Progenitor cell of endocrine pancreas (in vitro differentiated cells): ENCODE measurements at places on chromosomes 12 and 14. TPM values are rescaled to one million over a fixed set of nuclear protein-coding genes. Genes with fewer than 3 reads are reported as not detected.

RNASE9 gene
- not detected in 2 replicates for total RNA-seq

SALL2 gene
- total RNA-seq = 83.5 and 89.2 TPM in 2 replicates

POTEM gene
- not detected in 2 replicates for total RNA-seq

CLEC2D gene
- total RNA-seq = 23.5 and 31.0 TPM in 2 replicates

GPR137C gene
- total RNA-seq = 8.7 and 10.1 TPM in 2 replicates

OTX2 gene
- 0.27 TPM in 1 of 2 replicates, not detected in the other for total RNA-seq

KITLG gene
- total RNA-seq = 9.1 and 11.5 TPM in 2 replicates

GRCh38 chr14:105861985-105862465, 335.6 kb downstream of the TMEM121 start:
- no peaks in the 10 kb centered on the region for H3K4me1 ChIP-seq
- H3K4me3 ChIP-seq = no peak overlapping the region
- DNase-seq = no peak
- H3K36me3 ChIP-seq = no peaks in the 10 kb centered on the region

DNA sequence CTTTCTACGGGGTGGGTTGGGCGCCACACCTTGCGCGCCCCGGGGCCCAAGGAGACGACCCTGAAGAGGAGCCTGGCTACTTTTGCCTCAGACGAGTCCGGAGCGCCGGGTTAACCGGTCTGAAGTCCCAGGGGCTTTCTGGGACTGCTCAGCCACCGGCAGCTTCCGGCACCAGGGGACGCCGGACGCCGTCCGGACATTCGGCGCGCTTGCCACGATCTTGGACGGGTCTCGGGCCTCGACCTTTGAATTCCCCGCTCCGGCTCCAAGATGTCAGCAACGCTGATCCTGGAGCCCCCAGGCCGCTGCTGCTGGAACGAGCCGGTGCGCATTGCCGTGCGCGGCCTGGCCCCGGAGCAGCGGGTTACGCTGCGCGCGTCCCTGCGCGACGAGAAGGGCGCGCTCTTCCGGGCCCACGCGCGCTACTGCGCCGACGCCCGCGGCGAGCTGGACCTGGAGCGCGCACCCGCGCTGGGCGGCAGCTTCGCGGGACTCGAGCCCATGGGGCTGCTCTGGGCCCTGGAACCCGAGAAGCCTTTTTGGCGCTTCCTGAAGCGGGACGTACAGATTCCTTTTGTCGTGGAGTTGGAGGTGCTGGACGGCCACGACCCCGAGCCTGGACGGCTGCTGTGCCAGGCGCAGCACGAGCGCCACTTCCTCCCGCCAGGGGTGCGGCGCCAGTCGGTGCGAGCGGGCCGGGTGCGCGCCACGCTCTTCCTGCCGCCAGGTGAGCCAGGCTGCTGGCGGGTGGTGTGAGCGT, at the start of gene ACOT4:
ACOT4 (plus strand) TSS at position 184 of the 760 bp plus-strand sequence; CDS start at position 271, 87 bp downstream.
- peaks cover 4% of the 10 kb centered on the region for H3K27me3 ChIP-seq
- peak within 1 kb of the TSS; percentile 74 for H3K27ac ChIP-seq
- H3K4me3 ChIP-seq = peak within 1 kb of the TSS; percentile 68
- peak; percentile 27 for DNase-seq
- no peaks in the 10 kb centered on the region for H3K36me3 ChIP-seq

- H3K27me3 ChIP-seq = peaks cover 78% of the 10 kb centered on the region
- DNase-seq = no peak
- H3K27ac ChIP-seq = no peak overlapping the region
- peaks cover 9% of the 10 kb centered on the region for H3K4me1 ChIP-seq
- no peaks in the 10 kb centered on the region for H3K36me3 ChIP-seq
These were observed 2.8 kb upstream of the MDGA2 start for GRCh38 chr14:47678157-47678556.

DNA sequence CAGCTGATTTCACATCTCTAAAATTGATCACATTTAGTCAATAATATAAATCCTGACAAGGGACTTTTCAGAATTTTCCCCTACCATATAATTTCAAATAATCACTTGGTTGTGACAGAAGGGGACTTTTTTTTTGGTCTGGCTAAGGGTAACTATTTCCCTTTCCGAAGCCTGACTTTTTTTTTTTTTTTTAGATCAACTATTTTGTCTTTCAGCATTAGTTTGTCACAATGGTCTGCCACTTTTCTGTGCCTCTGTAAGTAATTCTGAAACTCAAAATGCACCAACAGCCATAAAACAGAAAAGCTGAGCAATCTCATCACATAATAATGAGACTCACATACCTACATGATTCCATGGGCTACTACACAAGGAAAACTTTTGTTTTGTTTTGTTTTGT, 266.4 kb downstream of the SSPN start:
- DNase-seq = no peak
- H3K27ac ChIP-seq = no peak overlapping the region
- H3K4me1 ChIP-seq = no peaks in the 10 kb centered on the region

DNA sequence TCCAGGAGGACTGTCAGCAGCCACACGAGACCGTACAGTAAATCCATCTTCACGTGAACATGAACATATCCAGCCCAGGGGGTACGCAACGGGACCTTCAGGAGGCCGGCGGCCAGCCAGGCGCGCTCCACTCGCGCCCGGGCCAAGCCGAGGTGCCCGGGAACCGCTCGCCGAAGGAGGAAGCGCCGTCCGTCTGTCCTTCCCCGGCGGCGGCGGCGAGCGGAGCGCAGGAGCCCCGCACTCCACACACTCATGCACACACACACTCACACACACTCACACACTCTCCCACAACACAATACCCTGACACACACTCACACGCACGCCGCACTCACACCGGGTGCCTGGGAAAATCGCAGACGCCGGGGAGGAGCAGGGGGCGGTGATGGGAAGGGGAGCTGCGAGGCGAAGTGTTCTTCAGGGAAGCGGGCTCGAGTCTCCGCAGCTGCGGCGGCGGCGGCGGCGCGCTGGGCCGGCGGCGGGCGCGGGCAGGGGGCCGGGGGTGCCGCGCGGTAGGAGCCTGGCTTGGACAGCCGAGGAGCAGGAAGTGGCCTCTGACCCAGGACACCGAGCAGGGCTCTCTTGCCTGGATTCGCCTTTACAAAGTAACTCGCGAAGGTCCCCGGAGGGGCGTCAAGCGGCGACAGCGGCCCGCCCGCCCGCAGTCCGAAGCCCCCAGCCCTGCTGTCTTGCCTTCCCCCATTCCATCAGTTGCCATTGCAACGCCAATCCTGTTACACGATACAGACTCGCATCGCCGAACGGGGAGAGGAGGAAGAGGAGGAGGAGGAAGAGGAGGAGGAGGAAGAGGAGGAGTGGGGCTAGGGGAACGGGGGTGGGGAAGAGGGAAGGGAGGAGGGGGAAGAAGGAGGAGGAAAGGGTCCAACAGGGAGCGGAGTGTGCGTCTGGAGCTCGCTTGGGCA, 601 bp downstream of the MDGA2 start:
- H3K36me3 ChIP-seq = no peaks in the 10 kb centered on the region
- peaks cover 94% of the 10 kb centered on the region for H3K27me3 ChIP-seq
- H3K27ac ChIP-seq = no peak overlapping the region
- H3K4me3 ChIP-seq = peak overlapping the region; percentile 77
- no peak for DNase-seq
- H3K4me1 ChIP-seq = peaks cover 9% of the 10 kb centered on the region

GRCh38 chr12:53747095-53747494, 4.7 kb downstream of the CISTR start:
- peaks cover 42% of the 10 kb centered on the region for H3K27me3 ChIP-seq
- no peak overlapping the region for H3K27ac ChIP-seq
- peaks cover 5% of the 10 kb centered on the region for H3K4me1 ChIP-seq
- no peaks in the 10 kb centered on the region for H3K36me3 ChIP-seq

DNA sequence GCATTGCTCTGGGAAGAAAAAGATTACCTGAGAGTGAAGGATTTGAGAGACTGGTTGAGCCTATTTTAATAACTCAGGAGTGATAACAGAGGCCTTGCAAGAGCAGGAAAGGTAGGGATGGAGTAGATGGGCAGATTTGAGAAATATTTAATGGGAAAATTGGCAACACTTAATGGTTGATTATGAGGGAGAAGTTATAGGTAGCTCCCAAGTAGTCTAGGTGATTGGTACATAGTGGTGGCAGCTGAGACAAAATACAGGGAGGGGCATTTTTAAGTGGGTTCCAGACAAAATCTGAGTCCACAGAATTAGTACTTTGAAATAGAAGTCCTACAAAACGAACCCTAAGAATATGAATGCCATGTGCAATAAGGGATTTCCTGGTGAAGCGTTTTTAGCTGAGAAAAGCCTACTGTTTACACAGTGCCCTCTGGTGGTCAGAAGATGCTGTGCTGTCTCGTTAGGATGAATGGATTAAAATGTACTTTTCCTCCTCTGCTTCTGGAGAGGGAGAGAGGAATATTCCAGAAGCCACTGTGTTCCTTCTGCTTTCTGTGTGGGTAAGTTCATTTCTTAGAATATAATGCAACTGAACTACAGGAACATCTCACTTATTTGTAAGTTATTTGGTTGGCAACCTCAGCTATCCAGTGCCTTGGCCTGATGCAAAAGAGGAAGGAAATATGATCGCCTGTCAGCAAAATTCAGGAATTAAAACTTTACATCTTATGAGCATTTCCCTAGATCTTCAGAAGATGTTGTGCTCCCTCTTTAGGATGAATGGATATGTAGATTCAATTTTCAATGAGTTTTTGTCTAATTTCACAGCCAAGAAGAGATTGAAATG, 6.5 kb downstream of the ZBTB1 start:
- H3K27ac ChIP-seq = no peak overlapping the region
- DNase-seq = peak; percentile 37
- no peaks in the 10 kb centered on the region for H3K36me3 ChIP-seq
- H3K4me3 ChIP-seq = no peak overlapping the region
- H3K27me3 ChIP-seq = no peaks in the 10 kb centered on the region
- peaks cover 20% of the 10 kb centered on the region for H3K4me1 ChIP-seq

- no peak overlapping the region for H3K4me3 ChIP-seq
- H3K27ac ChIP-seq = no peak overlapping the region
- H3K36me3 ChIP-seq = peaks cover 2% of the 10 kb centered on the region
- peaks cover 13% of the 10 kb centered on the region for H3K27me3 ChIP-seq
- no peaks in the 10 kb centered on the region for H3K4me1 ChIP-seq
- DNase-seq = no peak
These were observed 127.8 kb downstream of the ANO2 start for GRCh38 chr12:5817246-5817645.

GRCh38 chr12:108594-108993, 42.0 kb downstream of the IQSEC3 start:
- no peak overlapping the region for H3K4me3 ChIP-seq
- no peaks in the 10 kb centered on the region for H3K36me3 ChIP-seq
- no peak for DNase-seq
- H3K27me3 ChIP-seq = peaks cover 55% of the 10 kb centered on the region
- H3K4me1 ChIP-seq = peaks cover 9% of the 10 kb centered on the region

GRCh38 chr14:96105089-96105925, 66.1 kb downstream of the C14orf132 start:
- H3K27ac ChIP-seq = no peak overlapping the region
- peaks cover 9% of the 10 kb centered on the region for H3K4me1 ChIP-seq
- H3K27me3 ChIP-seq = peaks cover 17% of the 10 kb centered on the region
- no peak for DNase-seq

- no peaks in the 10 kb centered on the region for H3K4me1 ChIP-seq
- H3K36me3 ChIP-seq = peaks cover 4% of the 10 kb centered on the region
- H3K4me3 ChIP-seq = no peak overlapping the region
- DNase-seq = no peak
These were observed 28.1 kb upstream of the CD163L1 start for GRCh38 chr12:7472060-7472459.

DNA sequence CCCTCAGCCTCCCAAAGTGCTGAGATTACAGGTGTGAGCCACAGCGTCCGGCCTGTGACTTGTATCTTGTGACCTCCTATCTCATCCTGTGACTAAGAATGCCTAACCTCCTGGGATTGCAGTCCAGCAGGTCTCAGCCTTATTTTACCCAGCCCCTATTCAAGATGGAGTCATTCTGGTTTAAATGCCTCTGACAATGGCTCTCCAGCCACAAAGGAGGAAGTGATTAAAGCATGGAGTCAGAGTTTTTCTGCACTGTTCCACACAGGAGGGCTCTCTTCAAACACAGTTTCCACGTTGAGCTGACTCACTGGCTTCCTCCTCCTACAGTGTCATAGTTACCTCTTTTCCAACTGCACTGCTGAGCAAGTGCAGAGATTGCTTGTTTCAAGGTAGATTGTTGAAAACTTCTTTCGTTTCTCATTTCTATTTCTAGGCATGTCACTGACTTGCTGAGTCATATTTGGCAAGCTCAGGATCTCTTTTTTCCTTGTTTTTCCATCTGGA, 383.8 kb downstream of the PCNX1 start:
- no peaks in the 10 kb centered on the region for H3K4me1 ChIP-seq
- H3K4me3 ChIP-seq = no peak overlapping the region
- H3K27me3 ChIP-seq = no peaks in the 10 kb centered on the region
- no peak for DNase-seq
- H3K27ac ChIP-seq = no peak overlapping the region

- H3K27me3 ChIP-seq = peaks cover 25% of the 10 kb centered on the region
- no peaks in the 10 kb centered on the region for H3K36me3 ChIP-seq
- peaks cover 17% of the 10 kb centered on the region for H3K4me1 ChIP-seq
- no peak overlapping the region for H3K27ac ChIP-seq
These were observed 935 bp upstream of the CRIP1 start for GRCh38 chr14:105485739-105486162.

- no peak for DNase-seq
- no peak overlapping the region for H3K4me3 ChIP-seq
- H3K36me3 ChIP-seq = peaks cover 22% of the 10 kb centered on the region
- H3K27me3 ChIP-seq = no peaks in the 10 kb centered on the region
- H3K4me1 ChIP-seq = peaks cover 9% of the 10 kb centered on the region
These were observed 10.8 kb downstream of the DLK1 start for GRCh38 chr14:100737526-100737925.

- H3K36me3 ChIP-seq = no peaks in the 10 kb centered on the region
- H3K27ac ChIP-seq = no peak overlapping the region
- no peaks in the 10 kb centered on the region for H3K27me3 ChIP-seq
- DNase-seq = no peak
- no peak overlapping the region for H3K4me3 ChIP-seq
- peaks cover 1% of the 10 kb centered on the region for H3K4me1 ChIP-seq
These were observed 41.6 kb downstream of the CNTN1 start for GRCh38 chr12:40733871-40734270.

DNA sequence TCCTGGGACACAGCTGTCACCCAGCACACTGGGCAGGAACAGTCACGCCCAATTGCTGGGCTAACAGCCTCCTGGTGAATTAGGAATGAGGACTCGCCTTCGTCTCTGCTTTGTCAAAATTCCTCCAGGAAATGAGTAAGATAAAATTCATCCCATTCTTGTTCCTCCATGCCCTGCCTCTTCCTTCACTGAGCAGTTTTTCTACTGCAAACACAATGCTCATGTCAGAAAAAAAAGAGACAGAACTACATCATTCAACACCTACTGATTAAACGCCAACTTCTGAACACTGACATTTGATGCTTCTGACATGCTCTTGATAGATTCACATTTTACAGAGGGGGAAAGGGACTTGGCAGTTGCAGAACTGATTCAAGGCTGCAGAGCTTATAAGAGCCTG, 37.5 kb upstream of the DTX1 start:
- no peak for DNase-seq

DNA sequence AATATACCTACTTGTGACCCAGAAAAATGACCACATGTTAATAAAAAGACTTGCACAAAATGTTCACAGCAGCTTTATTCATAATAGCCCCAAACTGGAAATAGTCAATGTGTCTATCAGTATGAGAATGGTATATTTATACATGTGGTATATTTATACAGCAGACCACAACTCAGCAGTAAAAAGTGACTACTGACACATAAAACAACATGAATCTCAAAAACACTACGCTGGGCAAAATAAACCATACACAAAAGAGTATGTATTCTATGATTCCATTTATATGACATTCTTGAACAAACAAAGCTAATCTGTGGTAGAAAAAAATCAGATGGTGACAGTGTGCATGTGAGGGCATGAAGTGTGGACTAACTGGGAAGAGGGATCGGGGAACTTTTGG, 35.1 kb downstream of the ARF6 start:
- no peaks in the 10 kb centered on the region for H3K27me3 ChIP-seq
- H3K4me3 ChIP-seq = no peak overlapping the region
- no peaks in the 10 kb centered on the region for H3K4me1 ChIP-seq
- H3K36me3 ChIP-seq = no peaks in the 10 kb centered on the region

GRCh38 chr12:75507086-75507485, 4.3 kb downstream of the KRR1 start:
- H3K27ac ChIP-seq = no peak overlapping the region
- peaks cover 4% of the 10 kb centered on the region for H3K36me3 ChIP-seq
- no peak overlapping the region for H3K4me3 ChIP-seq
- DNase-seq = no peak
